Sigmoid colon (tissue), 7 donors: ENCODE measurements at places on chromosomes 13 and 19. TPM values are rescaled to one million over a fixed set of nuclear protein-coding genes. Genes with fewer than 3 reads are reported as not detected.

Gene SWSAP1
- total RNA-seq: 0.71 TPM

Gene CCDC8
- total RNA-seq: 4.6 TPM

Gene ZNF132
- total RNA-seq: 5.3 TPM

GRCh38 chr19:18771328-18772242 is 19.5 kb downstream of the COMP start:
- H3K27ac ChIP-seq: no peak overlapping the region
- DNase-seq: no peak
- peaks cover 18% of the 10 kb centered on the region for H3K36me3 ChIP-seq
- no peak overlapping the region for H3K4me3 ChIP-seq
- H3K4me1 ChIP-seq: no peaks in the 10 kb centered on the region

GRCh38 chr19:56319991-56320390 is 5.4 kb upstream of the ZSCAN5A start:
- no peak overlapping the region for H3K4me3 ChIP-seq
- no peak overlapping the region for H3K27ac ChIP-seq
- H3K36me3 ChIP-seq: no peaks in the 10 kb centered on the region
- no peaks in the 10 kb centered on the region for H3K4me1 ChIP-seq

DNA sequence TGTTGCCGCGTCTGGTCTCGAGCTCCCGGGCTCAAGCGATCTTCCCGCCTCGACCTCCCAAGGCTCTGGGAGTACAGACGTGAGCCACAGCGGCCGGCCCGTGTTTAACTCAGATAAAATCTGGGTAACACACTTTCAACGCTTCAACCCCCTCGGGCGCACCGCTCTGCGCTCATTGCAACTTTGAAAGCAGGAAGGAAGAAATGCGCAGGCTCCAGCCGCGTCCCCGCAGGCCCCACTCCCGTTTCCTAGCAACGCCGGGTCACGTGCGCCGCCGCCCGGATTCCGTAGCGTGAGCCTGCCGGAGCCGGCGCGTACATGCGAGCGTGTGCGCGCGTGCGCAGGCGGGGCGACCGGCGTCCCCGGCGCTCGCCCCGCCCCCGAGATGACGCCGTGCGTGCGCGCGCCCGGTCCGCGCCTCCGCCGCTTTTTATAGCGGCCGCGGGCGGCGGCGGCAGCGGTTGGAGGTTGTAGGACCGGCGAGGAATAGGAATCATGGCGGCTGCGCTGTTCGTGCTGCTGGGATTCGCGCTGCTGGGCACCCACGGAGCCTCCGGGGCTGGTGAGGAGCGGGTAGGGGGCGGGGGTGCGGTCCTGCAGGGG is at the start of gene BSG:
Gene BSG (plus strand): TSS at position 457 of the 603 bp plus-strand sequence. CDS start 39 bp downstream, at position 496.
- peak within 1 kb of the TSS; percentile 100 for H3K4me3 ChIP-seq
- DNase-seq: peak; percentile 99
- H3K27ac ChIP-seq: peak within 1 kb of the TSS; percentile 97
- H3K36me3 ChIP-seq: no peaks in the 10 kb centered on the region
- peaks cover 51% of the 10 kb centered on the region for H3K4me1 ChIP-seq

DNA sequence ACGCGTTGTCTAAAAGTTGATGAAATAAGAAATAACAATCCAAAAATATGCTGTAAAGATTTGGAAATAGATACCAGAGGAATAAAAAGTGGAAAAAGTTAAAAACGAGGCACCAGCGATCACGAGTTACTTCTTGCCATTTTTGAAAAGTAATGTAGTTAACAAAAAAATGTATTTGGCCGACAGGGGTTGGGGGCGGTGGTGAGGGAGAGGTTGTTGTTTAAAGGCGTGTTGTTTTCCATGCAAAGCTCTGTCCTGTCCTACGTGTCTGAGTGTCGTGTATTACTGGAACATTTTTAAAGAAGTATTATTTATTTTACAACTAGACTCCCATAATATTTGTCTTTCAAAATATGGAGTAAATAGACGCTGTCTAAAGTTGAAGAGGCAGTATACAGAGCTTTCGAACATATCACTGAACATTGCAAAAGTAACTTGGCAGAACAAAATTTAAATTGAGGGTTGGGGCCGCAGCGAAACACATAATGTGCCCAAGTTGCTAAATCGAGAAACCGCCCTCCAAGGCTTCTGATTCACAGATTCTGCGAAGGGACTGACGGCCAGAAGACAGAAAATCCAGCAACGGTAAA is 823 bp downstream of the FBXO17 start:
- H3K27ac ChIP-seq: peak overlapping the region; percentile 96
- no peaks in the 10 kb centered on the region for H3K4me1 ChIP-seq
- H3K27me3 ChIP-seq: no peaks in the 10 kb centered on the region
- DNase-seq: no peak
- H3K36me3 ChIP-seq: no peaks in the 10 kb centered on the region
- peak overlapping the region; percentile 68 for H3K4me3 ChIP-seq

GRCh38 chr13:37102896-37103295 is 2.6 kb downstream of the CSNK1A1L start:
- H3K27me3 ChIP-seq: no peaks in the 10 kb centered on the region
- peaks cover 14% of the 10 kb centered on the region for H3K4me1 ChIP-seq
- no peak overlapping the region for H3K27ac ChIP-seq
- H3K4me3 ChIP-seq: no peak overlapping the region
- no peak for DNase-seq
- H3K36me3 ChIP-seq: no peaks in the 10 kb centered on the region

- no peaks in the 10 kb centered on the region for H3K4me1 ChIP-seq
- peaks cover 4% of the 10 kb centered on the region for H3K27me3 ChIP-seq
- H3K4me3 ChIP-seq: no peak overlapping the region
- H3K36me3 ChIP-seq: no peaks in the 10 kb centered on the region
Observed at GRCh38 chr19:35318679-35319448, 10.1 kb upstream of the CD22 start.

DNA sequence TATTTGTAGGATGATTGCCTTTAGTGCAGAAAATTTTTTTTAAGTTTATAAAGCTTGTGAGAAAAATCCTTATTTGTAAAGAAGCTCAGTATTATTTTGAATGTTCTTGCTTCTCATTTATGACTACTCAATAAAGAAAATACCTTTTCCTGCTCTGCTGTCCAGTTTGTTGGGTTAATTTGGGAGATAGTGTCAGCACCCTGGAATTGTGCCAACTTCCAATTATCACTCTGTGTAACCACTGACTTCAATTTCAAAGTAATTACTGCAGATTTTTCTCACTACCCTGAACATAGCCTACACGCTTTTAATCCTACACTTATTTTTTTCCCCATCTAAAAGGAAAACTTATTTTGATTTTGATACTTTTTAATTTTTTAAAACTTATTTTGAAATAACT is 93.1 kb downstream of the GGACT start:
- no peak overlapping the region for H3K27ac ChIP-seq
- no peaks in the 10 kb centered on the region for H3K27me3 ChIP-seq
- H3K36me3 ChIP-seq: no peaks in the 10 kb centered on the region
- no peak overlapping the region for H3K4me3 ChIP-seq
- H3K4me1 ChIP-seq: no peaks in the 10 kb centered on the region
- DNase-seq: no peak

- H3K4me3 ChIP-seq: peak overlapping the region; percentile 58
- no peaks in the 10 kb centered on the region for H3K27me3 ChIP-seq
Observed at GRCh38 chr19:11345122-11345803, 805 bp downstream of the TMEM205 start.

DNA sequence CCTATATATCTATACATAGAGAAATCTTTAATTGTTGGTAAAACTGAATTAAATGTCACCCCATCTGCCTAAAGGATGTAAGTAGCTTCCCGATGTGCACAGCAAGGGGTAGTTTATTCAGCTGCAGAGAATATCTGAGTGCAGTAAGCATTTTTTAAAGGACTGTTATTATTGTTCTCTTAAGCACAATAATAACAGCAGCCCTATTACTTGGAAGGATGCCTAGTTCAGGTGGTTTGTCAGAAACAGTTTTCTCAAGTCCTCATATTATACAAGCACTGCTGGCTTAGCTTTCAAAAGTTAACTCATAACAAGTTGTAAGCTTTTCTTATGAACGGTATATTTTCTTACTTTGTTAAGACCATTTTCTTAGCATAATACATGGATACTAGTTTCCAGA is 142.6 kb downstream of the CRYL1 start:
- H3K36me3 ChIP-seq: no peaks in the 10 kb centered on the region
- H3K27ac ChIP-seq: no peak overlapping the region
- no peak overlapping the region for H3K4me3 ChIP-seq
- no peaks in the 10 kb centered on the region for H3K4me1 ChIP-seq

GRCh38 chr13:73259061-73260017 is 200.5 kb downstream of the KLF5 start:
- no peaks in the 10 kb centered on the region for H3K27me3 ChIP-seq
- H3K36me3 ChIP-seq: no peaks in the 10 kb centered on the region
- H3K4me3 ChIP-seq: no peak overlapping the region
- no peaks in the 10 kb centered on the region for H3K4me1 ChIP-seq

GRCh38 chr19:23777216-23777615 is 18.5 kb upstream of the ZNF681 start:
- no peak overlapping the region for H3K4me3 ChIP-seq
- H3K4me1 ChIP-seq: no peaks in the 10 kb centered on the region
- no peaks in the 10 kb centered on the region for H3K36me3 ChIP-seq
- H3K27me3 ChIP-seq: no peaks in the 10 kb centered on the region

GRCh38 chr13:31138515-31138914 is 23.2 kb downstream of the HSPH1 start:
- H3K27ac ChIP-seq: no peak overlapping the region
- H3K4me1 ChIP-seq: no peaks in the 10 kb centered on the region
- H3K36me3 ChIP-seq: peaks cover 83% of the 10 kb centered on the region
- H3K27me3 ChIP-seq: no peaks in the 10 kb centered on the region

DNA sequence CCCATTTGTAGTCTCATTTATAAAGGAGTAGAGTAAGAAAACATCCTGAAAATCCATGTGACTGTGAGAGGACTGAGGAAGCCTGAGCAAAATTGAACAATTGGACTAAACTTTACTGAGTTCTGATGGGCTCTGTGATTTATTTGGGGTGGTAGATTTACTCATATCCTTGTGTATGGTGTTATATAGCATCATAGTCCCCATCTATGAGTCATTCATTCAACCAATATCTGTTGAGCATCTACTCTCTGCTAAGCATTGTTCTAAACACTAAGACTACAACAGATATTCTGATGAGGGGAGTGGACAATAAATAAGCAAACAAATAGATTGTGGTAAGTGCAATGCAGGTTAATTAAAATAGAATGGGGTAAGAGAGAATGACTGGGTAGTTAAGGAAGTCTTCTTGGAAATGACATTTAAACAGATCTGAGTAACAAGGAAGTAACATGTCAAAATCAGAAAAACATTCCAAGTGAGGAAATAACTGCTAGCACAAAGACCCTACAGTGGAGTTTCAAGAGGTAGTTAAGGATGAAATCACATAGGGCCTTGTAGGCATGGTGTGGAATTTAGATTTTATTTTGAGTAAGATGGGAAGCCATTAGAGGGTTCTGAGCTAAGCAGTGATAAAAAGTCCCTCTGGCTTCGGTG is 36.3 kb upstream of the MLNR start:
- H3K4me3 ChIP-seq: no peak overlapping the region
- no peaks in the 10 kb centered on the region for H3K27me3 ChIP-seq
- no peaks in the 10 kb centered on the region for H3K4me1 ChIP-seq
- DNase-seq: no peak
- H3K36me3 ChIP-seq: peaks cover 14% of the 10 kb centered on the region

DNA sequence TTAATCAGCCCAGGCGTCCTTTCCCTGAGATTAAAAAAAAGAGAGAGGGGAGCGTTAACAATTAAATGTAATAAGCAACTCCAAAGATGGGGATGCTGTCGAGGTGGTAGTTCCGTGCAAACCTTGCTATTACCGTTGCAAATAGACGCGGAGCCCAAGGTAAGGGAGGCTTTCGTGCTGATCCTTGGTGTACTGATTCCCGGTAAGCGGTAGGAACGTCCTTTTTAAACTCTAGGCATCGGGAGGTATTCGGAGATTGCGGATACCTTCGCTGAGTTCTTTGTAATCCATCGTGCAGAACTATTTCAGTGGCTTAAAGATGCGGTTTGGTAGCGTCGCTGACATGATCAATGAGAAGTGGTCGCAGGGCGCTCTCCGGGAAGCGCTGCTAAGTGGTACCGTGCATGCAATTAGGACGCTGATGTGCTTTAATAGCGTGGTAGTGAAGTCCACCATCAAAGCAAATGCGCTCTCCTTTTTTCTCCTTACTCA is 3.1 kb downstream of the SLITRK5 start:
- peaks cover 26% of the 10 kb centered on the region for H3K27me3 ChIP-seq
- H3K27ac ChIP-seq: no peak overlapping the region
- H3K36me3 ChIP-seq: no peaks in the 10 kb centered on the region
- H3K4me3 ChIP-seq: peak overlapping the region; percentile 57
- no peak for DNase-seq

DNA sequence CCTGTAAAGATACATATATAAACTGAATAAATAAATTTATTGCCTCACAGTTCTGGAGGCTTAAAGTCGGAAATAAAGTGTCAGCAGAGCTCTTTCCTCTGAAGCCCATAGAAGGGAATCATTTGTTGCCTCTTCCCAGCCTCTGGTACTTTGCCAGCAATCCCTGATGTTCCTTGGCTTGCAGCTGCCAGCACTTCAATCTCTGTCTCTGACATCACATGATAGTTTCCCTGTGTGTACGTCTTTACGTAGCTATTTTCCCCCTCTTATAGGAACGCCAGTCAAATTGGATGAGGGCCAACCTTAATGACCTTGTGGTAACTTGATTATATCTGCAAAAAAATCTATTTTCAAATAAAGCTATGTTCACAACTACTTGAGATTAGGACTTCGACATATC is 250.9 kb downstream of the LIG4 start:
- no peak overlapping the region for H3K4me3 ChIP-seq
- H3K27me3 ChIP-seq: no peaks in the 10 kb centered on the region
- no peaks in the 10 kb centered on the region for H3K4me1 ChIP-seq
- H3K36me3 ChIP-seq: no peaks in the 10 kb centered on the region
- DNase-seq: no peak
- no peak overlapping the region for H3K27ac ChIP-seq

GRCh38 chr13:43272851-43273250 is 249.5 kb downstream of the DNAJC15 start:
- H3K4me3 ChIP-seq: no peak overlapping the region
- DNase-seq: no peak
- no peaks in the 10 kb centered on the region for H3K27me3 ChIP-seq
- H3K36me3 ChIP-seq: no peaks in the 10 kb centered on the region
